ENCODE measurements at places on chromosomes 7 and 10.

DNA sequence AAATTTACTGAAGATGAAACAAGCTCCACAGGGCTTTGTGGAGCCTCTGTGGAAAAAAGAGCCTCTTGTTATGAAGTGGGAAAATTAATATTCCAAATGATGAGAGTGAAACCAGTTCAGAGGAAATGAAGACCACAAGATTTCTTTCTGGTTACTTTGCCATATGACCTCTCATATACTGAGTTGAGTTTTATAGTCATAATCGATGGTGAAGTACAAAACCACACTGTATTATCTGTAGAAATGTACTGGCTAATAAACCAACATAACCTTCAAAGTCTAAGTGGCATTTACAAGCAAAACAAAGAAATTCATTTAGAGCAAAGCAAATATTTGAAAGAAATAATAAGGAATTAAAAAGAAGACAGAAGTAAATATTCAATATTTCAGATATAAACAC lies 662.6 kb upstream of the ZWINT start:
- no peak for DNase-seq

GRCh38 chr7:22193450-22193983 lies 163.4 kb downstream of the RAPGEF5 start:
- DNase-seq: no peak

GRCh38 chr10:34599026-34599795 lies 215.9 kb downstream of the PARD3 start:
- DNase-seq: no peak

GRCh38 chr7:19000410-19000809 lies 117.0 kb downstream of the TWIST1 start:
- DNase-seq: no peak

DNA sequence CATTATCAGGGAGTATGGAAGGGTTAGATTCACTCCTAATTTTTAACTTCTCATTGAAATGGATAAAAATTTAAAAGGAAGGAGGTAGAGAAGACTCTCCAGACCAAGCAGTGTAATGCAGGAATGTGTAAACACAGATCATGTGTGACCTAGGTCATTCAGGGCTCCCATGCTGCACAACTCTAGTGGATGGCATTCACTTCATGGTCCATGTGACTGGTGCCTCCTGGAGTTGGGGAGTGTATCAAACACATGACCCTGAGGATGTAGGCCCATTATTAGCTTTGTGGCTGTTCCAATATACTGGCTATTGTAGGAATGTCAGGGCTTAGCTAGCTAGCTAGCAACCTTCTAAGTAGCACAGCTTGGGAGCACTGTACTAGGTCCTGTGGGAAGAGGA lies 109.9 kb downstream of the SLC25A13 start:
- DNase-seq: no peak

DNA sequence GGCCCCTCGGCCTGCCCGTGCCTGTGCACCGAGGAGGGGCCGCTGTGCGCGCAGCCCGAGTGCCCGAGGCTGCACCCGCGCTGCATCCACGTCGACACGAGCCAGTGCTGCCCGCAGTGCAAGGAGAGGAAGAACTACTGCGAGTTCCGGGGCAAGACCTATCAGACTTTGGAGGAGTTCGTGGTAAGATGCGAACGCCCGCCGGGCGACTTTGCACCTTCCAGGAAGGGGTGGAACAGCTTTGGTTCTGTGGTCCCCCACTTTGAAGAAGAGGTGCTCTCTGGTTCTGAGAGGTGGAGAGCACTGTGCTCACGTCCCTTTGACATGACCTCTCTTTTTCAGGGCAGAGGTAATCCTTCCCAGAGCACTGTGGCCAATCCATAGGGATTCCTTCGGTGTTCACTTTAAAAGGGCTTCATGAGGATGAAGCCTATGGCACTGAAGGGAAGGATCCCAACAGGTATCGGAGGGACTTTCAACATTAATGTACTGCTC lies 2.6 kb downstream of the VWC2 start:
- DNase-seq: no peak

GRCh38 chr10:129756912-129757901 lies 206.9 kb downstream of the EBF3 start:
- DNase-seq: no peak

Data from hematopoietic multipotent progenitor cell treated with erythropoietin and hydrocortisone succinate and interleukin-3 and kit ligand, for 15 days (in vitro differentiated cells).